ENCODE measurements at places on chromosomes 3 and 15.

DNA sequence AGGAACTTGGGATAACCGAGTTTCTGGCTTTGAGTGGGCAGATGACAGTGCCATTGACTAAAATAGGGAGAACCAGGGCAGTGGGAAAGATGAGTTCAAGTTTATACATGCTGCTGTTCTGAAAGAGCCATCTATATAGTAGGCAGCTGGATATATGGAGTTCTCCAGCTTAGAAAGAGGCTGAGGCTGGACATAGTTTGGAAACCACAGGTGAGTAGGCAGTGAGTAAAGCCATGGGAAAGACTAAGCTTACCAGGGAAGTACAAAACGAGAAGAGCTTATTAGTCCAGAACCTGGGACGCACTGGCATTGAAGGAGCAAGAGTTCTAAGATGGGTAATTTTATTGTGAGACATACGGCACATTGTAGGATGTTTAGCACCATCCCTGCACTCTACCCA, 54.2 kb downstream of the MSL2 start:
- DNase-seq = no peak

DNA sequence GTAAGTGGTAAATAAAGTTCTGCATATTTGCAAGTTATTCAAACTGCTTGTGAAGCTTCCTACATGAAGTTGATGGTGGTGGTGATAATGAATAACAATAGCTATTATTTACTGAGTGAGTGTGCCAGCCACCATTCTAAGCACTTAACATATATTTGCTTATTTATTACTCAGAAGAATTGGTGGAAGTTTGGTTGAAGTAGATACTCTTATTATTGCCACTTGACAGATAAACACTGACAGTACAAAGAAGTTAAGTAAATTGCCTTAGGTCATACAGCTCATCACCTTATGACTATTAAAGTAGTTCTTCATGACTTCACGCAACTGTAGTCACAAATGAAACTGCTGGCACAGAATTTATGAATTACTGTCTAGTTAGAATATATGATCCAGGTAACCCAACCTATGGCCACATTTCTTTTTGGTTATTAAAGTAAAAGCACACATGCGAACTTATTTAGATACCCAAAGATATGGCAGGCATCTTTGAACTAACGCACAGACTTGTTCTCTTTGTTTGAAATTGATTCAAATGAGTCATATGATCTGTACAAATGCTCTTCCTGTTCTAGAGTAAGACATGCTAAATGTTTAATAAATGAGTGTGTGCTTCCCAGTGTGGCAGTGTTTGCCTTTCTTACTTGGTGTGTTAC, 99.8 kb upstream of the NR2F2 start:
- no peak for DNase-seq

- DNase-seq = no peak
Measured at GRCh38 chr15:51579012-51579411, 43.6 kb downstream of the DMXL2 start.

DNA sequence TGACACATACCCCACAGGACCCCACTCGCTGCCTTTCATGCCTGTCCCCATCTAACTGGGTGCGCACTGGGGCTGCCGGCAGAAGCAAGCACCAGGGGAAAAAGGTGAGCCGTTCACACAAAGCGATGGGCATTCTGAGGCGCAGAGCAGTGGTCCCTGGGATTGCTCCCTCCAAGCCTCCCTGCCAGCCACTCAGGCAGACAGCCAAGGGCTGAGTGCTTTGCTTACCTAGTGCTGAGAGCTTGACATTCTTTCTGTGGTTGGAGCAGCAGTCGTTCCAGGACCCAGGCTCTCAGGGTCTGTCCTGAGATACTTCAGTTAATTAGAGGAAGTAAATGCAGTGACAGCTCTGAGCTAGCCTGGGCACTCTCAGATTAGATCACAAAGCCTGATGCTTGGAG, 5.7 kb downstream of the ESYT3 start:
- peak; percentile 56 for DNase-seq

- DNase-seq = peak; percentile 67
Measured at GRCh38 chr3:36944012-36944640, 728 bp downstream of the TRANK1 start.

- DNase-seq = no peak
Measured at GRCh38 chr3:110323349-110323748, 748.3 kb upstream of the NECTIN3 start.

DNA sequence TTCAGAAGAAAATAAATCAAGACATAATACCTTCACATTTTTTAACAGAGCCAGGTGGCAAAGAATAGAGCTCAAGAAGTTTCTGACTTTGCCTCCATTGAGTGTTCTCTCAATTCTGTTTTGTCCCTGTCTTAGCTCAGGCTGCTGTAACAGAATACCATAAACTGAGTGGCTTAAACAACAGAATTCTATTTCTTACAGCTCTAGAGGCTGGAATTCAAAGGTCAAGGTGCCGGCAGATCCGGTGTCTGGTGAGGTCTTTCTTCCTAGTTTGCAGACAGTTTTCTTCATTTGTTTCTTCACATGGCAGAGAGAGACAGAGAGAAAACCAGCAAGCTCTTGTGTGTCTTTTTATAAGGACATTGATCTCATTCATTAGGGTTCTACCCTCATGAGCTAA, 25.6 kb downstream of the IQCH start:
- no peak for DNase-seq

DNA sequence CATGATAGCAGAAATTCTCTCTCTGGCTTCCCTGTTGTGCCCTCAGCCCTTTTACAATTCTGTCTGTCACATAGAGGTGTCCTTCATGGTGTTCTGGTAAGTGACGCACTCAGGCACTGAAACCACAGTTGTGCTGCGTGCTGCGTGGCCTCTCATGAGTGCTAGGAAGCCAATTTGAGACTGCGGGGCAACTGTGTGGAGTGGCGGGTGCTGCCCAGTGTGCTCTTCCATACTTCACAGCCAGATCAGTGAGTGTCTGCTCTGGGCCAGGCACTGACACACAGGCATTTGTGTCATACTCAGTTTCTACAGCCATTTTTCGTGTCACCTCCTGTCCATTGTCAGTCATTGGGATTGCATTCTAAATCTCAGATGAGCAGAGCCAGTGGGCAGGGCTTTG, 133.1 kb upstream of the PLXNA1 start:
- DNase-seq = no peak

GRCh38 chr3:29169451-29169850, 111.4 kb upstream of the RBMS3 start:
- DNase-seq = no peak

GRCh38 chr3:38563886-38564270, 67.7 kb downstream of the EXOG start:
- no peak for DNase-seq

DNA sequence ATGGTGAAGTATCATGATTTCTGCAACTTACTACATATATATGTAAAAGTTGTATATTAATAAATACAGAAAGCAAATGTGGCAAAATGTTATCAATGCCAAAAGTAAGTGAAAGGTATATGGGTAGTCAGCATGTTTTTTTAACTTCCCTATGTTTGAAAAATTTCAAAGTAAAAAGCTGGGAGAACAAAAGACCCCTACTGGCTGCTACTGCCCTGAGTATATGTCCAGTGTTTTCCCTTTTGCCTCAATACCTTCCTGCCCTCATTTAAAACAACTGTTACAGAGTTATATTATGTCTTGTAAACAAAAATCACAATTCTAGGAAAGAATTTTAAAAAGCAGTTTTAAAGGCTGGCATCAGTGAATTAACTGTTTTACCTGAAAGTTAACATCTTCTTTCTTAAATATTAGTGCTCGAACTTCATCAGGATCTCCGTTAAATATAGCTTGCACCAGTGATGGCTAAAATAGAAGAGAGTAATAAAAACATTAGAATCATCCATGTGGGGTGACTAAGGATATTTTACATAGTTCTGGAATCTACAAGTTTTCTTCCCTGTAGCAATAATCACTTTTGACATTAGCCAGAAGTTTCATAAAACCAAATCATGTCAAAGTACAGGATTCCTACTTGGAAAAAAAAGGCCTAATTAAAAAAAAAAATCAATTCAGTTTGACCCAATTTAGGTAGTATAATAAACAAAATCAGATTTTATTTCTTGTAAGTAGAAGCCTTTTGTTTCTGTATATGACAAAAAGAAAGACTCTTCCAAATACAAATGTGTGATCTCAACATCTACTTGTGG, 2.7 kb downstream of the ANKRD28 start:
- DNase-seq = no peak

DNA sequence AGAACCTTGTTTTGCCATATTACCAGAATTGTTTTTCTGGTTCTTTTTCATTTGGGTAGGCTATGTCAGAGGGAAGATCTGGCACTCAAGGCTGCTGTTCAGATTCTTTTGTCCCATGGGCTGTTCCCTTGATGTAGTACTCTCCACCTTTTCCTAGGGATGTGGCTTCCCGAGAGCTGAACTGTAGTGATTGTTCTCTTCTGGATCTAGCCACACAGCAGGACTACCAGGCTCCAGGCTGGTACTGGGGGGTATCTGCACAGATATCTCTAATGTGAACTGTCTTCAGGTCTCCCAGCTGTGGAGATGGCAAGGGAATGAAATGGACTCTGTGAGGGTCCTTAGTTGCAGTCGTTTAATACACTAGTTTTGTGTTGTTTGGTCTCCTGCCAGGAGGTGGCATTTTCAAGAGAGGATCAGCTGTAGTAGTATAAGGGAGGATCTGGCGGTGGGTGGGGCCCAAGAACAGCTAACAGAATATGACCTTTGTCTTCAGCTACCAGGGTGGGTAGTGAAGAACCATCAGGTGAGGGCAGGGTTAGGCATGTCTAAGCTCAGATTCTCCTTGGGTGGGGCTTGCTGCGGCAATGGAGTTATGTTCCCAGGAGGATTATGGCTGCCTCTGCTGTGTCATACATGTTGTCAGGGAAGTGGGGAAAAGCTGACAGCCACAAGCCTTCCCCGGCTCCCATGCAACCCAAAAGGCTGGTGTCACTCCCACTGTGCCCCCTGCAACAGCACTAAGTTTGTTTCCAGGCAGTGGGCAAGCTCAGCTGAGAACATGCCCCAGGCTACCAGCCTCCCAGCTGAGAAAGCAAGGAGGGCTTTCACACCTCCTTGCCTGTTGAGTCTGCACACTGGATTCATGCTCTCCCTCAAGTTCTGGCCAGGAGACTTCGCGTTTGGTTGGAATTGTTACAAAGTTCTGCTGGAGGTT, 252.5 kb downstream of the ISL2 start:
- no peak for DNase-seq

GRCh38 chr15:69489073-69489571, 36.5 kb downstream of the RPLP1 start:
- no peak for DNase-seq

- DNase-seq = peak; percentile 71
Measured at GRCh38 chr3:195250473-195251251, 20.3 kb downstream of the XXYLT1 start.

DNA sequence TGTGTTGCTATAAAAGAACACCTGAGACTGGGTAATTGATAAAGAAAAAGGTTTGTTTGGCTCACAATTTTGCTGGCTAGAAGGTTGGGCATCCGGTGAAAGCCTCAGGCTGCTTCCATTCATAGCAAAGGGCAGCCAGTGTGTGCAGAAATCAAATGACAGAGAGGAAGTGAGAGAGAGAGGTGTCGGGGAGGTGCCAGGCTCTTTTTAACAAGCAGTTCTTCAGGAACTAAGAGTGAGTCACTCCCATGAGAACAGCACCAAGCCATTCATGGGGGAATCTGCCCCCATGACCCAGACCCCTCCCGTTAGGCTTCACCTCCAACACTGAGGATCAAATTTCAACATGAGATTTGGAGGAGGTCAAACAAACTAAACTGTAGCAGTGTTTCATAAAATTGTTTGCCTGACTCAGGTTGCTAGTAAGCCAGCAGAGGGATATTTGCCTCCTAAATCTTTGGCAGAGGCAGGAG, 4.5 kb upstream of the PARP15 start:
- no peak for DNase-seq

DNA sequence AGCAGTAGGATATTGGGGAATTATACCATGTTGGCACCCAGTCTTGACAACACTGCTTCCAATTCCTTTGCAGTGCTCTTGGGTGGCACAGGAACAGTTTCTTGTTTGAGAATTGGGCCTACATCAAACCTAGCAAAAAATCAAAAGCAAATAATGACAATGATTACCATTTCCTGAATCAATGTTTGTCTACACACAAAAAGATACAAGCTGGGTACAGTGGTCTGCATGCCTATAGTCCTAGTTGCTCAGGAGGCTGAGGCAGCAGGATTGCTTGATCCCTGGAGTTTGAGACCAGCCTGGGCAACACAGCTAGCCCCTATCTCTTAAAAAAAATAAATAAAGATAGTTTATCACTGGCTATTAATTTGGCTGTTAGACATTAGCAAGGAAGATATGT, 8.0 kb downstream of the MTFMT start:
- no peak for DNase-seq

- DNase-seq = peak; percentile 28
Measured at GRCh38 chr15:75648156-75649000, 666 bp downstream of the SNX33 start.

DNA sequence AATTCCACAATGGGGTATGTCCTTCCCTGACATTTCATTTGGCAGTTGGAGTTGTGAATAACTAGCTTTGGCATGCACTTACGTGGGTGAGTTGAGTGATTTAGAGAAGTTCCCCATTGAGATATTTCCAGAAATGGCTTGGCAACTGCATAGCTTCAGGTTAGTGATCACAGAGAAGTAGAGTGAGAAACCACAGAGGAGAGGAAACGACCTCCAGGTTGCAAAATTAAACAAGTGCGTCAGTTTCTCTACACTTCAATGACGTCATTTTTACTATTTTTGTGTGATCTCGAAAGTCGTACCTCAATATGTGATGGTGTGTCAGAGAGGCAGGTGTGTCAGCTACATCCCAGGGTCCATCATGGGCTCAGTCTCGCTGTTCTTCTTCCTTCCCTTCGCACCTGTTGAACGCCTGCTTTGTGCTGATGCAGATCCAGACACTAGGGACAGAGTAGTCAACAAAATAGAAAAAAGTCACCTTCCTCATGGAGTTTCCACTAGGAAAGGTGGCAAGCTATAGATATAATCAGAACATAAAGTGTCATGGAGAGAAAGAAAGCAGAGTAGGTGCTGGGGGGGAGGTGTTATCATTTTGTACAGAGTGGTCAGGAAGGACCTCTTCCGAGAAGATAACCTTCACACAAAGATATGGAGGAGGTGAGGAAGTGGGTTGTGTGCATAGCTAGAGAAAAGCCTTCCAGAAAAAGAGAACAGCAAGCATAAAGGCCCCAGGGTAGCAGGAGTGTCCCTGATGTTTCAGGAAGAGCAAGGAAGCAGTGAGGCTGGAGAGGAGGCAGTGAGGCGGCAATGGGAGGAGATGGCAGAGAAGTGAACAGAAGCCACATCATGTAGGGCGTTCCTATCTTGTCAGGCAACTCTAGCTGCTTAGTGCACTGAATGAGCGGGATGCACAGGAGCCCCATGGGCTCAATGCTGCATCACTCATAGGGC, 75.6 kb downstream of the MCTP2 start:
- peak; percentile 85 for DNase-seq

DNA sequence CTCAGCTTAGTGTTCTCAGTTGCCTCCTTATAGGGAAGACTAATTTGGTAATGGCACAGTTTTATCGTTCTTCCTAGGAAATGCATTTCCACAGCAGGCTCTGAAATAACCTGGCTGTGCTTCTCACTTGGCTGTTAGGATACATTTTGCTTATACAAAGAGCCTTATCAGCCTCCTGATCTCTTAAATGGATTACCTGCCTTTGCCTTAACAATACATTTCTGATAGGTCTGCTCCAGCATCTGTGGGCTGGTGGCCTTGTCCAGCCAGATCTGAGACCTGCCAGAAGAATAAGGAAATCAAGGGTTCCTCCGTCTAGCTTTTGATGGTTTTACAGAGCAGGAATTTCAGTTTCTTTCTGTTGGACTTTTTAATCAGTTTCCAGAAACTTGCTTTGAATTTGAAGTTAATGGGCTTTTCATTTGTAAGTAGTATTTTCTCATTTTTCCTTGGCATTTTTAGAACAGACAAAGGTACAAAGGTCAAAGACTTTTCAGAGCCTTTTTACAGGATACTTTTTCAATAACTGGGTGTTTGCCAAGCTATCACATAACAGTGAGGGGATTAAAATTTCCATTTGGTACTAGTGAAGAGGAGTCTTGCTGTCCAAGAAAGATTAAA, 116.3 kb downstream of the AKAP13 start:
- DNase-seq = no peak

Data from hematopoietic multipotent progenitor cell treated with erythropoietin and hydrocortisone succinate and interleukin-3 and kit ligand, for 6 days (in vitro differentiated cells).